ENCODE measurements at places on chromosomes 5 and 9.

- no peak for DNase-seq
Measured at GRCh38 chr5:82364497-82364896, 86.3 kb upstream of the RPS23 start.

GRCh38 chr5:114418176-114419066 lies 56.6 kb downstream of the KCNN2 start:
- DNase-seq = no peak

- DNase-seq = no peak
Measured at GRCh38 chr5:2742921-2743679, 8.4 kb downstream of the IRX2 start.

GRCh38 chr5:150406103-150406722 lies 6.5 kb downstream of the CD74 start:
- DNase-seq = no peak

DNA sequence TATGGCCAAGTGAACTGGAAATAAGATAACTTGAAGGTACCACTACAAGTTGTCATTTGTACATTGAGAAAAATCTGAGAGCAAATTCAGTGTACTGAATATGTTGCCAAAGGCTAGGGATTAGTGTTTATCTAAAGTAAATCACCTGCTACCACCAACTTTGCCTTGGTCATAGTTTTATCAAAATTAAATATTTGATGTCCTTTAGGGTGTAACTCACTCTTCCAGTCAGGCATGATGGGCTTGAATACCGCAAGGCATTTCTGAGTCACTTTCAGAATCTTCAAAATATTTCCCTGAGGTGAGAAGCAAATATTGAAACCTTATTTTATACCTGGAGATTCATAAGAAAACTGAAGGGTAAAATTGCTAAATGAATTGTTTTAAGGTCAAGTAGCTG lies 1338.6 kb upstream of the ACO1 start:
- no peak for DNase-seq

DNA sequence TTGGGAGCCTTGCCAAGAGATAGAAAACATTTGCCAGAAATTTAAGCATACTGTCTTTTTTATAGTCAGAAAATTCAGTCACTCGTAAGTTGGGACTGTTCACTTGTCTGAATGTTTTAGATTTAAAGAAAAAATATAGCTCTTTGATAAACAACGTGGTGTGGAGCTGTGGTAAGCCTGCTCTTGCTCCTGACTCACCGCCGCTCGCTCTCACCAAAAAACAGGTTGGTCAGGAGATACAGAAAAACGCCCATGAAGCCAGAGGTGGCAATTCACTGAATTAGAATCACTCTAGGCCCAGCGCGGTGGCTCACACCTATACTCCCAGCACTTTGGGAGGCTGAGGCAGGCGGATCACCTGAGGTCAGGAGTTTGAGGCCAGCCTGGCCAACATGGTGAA lies 6.2 kb downstream of the LNPEP start:
- DNase-seq = no peak

DNA sequence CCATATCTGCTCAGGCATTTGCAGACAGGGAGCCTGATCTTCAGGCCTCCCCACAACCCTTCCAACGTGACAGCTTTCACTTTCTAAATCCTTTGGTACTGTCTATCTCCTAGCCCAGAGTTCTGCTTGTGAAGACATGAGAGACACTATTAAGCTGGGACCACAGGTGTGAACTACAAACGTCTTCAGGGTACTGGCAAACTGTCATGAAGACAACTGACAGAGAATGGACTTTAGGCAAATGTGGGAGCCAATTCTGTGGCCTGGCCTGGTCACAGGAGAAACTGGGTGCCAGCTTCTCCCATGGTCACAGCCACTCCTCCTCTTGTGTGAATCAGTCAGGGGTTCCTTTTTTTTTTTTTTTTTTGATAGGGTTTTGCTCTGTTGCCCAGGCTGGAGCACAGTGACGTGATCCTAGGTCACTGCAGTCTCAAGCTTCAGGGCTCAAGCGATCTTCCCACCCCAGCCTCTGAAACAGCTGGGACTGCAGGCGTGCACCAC lies 10.4 kb downstream of the TRIM14 start:
- no peak for DNase-seq

GRCh38 chr5:125232779-125233230 lies 486.4 kb upstream of the ZNF608 start:
- DNase-seq = no peak

GRCh38 chr5:174371600-174372094 lies 326.1 kb downstream of the NSG2 start:
- no peak for DNase-seq

GRCh38 chr5:170273968-170274710 lies 23.4 kb downstream of the LCP2 start:
- peak; percentile 53 for DNase-seq

GRCh38 chr5:134554319-134555222 lies 29.1 kb downstream of the JADE2 start:
- no peak for DNase-seq

GRCh38 chr5:74589204-74590056 lies 51.1 kb downstream of the ENC1 start:
- DNase-seq = no peak

- DNase-seq = no peak
Measured at GRCh38 chr5:9544056-9544455, 1.8 kb downstream of the SEMA5A start.

DNA sequence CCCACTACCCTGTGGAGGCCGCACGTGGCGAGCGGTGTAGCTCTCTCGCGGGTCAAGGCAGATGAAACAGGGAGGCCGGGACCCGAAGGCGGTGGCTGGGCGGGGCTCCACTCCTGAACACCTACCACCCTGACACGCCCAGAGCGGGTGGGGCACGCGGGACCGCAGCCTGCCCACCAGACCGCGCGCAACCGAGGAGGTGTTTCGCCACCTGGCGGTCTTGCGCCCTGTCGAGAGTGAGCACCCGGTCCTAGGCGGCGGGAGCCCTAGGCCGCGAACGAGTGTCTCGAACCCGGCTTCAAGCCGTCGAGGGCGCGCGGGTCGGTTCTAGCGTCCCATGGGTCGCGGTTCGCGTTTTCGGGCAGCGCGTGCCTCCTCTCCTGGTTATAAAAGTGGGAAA lies 2.2 kb upstream of the EXOSC3 start:
- no peak for DNase-seq

- no peak for DNase-seq
Measured at GRCh38 chr5:142096382-142096781, 12.2 kb upstream of the NDFIP1 start.
